ENCODE measurements at places on chromosomes 4 and X.

- no peak for DNase-seq
Observed at GRCh38 chr4:165085946-165086345, 26.7 kb downstream of the TMEM192 start.

DNA sequence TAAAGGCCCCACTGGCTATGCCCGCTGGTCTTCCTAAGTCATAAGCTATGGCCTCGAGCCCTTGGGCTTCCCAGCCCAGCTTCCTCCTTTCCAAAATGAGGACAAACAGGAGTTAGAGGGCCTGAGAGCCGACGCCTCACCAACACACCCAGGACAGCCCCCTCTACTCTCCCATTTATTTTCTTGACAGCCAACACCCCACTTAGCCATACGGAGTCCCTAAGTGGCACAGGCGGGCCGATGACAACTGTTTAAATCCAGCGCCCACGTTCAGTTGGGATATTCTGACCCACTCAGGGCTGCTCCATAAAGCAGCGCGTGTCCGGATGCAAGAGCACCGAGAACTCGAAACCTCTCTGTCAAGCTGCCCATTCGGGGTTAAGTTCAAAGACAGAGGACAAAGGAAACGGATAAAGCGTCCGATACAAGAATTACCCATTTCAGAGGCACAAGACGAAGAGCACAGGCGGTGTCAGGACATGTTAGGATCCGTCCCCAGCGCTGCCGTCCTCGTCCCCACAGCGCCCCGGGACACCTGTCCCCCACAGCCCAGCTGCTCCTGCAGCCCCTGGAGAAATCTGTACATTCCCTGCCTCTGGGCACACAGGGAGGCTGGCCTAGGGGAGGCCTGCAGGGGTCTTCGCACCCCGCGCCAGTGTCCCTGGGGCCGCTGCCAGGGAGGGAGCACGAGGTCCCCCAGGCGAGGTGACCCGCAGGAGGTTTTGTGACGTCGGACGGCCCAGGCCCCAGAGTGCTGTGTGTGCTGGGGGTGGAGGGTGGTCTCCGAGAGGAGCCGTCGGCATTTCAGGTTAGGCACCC is 1.2 kb downstream of the PRKX start:
- DNase-seq = no peak

DNA sequence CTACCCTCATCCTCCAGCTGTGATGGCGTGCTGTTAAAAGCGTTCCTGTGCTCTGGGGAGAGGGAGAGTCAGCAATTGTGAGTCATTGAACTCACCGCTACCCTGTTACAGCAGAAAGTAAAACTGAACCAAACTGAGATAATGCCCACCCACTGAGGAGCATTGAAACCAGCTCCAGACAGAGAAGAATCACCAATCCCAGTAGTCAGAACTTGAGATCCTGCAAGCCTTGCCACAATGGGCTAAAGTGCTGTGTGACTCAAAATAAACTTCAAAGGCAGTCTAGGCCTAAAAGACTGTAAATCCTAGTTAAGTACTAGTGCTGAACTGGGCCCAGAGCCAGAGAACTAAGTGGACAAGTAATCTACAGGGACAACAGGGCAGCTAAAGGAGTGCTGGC is 1394.2 kb upstream of the DIAPH2 start:
- DNase-seq = no peak

DNA sequence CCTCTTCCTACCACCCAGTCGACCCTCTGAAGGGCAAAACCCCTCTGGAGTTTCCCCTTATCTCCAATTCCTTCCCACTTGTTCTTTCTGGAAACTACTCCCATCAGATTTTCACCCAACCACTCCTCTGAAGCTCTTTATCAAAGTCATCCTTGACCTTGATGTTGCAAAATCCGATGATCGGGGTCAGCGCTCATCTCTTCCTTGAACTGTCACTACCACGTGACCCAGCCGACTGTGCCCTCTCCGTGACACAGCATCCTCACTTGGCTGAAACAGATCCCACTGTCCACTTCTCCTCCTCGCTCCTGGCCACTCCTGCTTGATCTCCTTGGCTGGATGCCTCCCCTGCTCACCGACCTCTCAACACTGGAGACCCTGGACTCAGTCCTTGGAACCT is 1.1 kb downstream of the CFAP99 start:
- DNase-seq = no peak

DNA sequence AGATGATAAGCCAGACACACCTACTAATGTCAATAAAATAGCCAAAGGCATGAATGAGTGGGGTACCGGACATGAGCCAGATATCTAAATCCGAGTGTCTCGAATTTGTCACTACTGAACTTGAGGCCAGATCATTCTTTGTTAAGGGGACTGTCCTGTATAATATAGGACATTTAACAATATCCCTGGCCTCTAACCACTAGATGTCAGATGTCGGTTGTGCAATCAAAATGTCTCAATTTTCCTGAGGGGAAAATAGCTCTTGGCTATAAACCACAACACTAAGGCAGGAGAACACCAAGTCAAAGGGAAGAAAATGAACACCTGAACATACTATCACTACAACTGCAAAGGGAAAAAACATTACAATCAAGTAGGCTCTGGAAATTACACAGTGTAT is 154.5 kb downstream of the GPM6A start:
- DNase-seq = no peak

GRCh38 chr4:132395561-132395960 is 753.5 kb upstream of the PCDH10 start:
- no peak for DNase-seq

GRCh38 chr4:7007944-7008343 is 35.2 kb upstream of the TADA2B start:
- no peak for DNase-seq

DNA sequence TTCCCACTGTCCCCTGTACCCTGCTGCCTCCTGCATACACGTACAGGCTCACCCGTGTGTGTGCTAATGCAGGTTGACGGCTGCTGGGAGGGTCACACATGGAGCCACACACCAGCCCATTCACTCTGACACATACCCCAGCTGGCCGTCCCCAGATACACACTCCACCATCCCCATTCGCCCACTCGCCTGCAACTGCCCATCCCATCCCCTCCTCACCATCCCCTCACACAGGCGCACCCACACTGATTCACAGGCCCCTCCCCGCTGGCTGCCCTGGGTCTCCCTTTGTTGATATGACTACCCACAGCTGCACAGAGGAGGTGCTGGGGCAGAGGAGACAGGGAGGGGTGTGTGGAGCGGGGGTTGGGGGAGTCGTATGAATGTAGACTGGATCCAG is 25.7 kb downstream of the PJA1 start:
- DNase-seq = no peak

GRCh38 chr4:16289897-16290554 is 63.8 kb upstream of the TAPT1 start:
- peak; percentile 34 for DNase-seq

DNA sequence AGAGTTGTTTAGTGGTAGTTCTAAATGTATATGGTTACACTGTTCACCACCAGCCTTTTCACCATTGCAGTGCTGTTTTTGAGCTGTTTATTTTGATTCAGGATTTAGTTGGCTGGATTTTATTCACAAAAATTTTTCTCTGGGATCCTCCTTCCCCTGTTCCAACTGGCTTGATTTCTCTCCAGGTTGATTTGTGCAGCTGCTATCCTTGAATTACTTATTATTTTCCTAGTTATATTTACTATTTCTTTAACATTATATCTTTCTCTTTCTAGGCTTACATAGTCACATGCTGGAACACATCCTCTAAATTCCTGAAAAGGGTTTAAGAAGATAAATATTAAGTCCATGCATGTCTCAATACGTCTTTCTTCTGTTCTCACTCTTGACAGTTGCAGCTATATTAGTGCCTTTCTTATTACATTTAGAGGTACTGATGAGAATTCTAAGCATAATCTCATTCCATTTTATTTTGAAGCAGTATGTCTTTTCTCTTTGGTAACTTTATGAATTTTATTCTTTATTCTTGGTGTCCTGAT is 82.2 kb downstream of the SUPT20HL2 start:
- no peak for DNase-seq

DNA sequence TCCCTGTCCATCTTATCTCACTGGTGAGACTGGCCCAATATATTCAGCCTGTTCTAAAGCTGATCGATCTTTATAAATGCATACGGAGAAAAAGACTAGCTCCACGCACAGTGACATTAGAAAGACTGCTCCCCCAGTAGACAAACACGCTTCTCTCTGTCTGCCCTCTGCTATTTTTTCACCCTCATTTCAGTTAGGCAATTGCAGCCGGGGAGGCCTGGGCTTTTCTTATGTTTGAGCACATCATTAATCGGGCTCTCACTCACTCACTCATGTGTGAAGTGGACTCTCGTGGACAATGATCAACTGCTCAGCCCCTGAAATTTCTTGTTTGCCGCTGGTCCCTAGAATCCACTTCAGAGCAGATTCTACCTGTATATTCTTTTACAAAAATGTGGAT is 824.7 kb upstream of the TENM3 start:
- DNase-seq = no peak

DNA sequence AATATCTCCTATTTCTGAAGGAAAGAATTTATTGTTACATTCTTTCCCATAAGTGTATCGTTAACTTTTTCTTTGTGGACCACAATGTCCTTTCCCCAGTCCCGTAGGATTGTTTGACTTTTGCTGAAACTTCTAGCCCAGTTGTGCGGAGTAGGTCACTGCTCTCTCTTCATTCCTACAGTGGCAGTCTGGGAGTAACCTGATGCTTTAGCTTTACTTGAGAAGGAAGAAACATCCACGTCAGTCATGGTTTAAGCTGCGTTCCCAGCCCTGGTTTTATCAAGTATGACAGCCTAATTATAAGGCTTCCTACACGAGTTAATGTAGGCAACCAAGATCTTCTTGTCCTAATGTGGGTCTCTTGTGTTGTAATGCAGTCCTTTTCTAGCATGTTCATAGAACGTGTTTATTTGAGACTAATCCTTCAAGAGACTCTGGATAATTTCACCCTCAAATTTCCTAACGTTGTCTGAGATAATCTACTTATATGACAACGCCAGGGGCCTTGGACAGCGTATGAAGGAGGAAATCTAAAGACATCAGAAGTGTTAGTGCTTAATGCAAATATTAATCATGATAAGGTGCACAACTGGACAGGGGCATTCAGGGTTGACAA is 40.8 kb upstream of the GRPR start:
- no peak for DNase-seq

- DNase-seq = peak; percentile 4
Observed at GRCh38 chrX:14496674-14497073, 32.7 kb upstream of the GLRA2 start.

DNA sequence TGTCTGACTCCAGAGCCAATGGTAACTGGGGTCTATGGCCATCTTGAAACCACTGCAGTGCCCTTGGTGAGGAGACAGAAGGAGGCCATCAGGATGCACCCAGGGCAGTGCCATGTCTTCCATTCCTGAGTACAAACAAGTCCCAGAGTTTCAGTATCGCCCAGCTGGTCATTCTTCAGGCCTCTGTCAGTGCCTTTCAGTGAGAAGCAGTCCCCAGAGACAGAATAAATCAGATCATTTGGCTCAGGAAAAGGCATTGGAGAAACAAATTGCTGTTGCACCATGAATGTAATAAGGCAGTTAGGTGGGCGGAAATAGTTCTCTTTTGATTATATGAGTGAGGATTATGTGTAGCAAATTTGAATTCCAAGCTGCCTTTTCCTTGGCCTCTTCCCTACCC is 21.3 kb downstream of the ADGRG4 start:
- no peak for DNase-seq

Data from CD4-positive, alpha-beta T cell treated with Interleukin-12 subunit alpha and Interleukin-12 subunit beta, for 1 hour (primary cell).